MCF 10A (cell line): ENCODE measurements at places on chromosomes 4 and X. TPM values are rescaled to one million over a fixed set of nuclear protein-coding genes. Genes with fewer than 3 reads are reported as not detected.
A peak's percentile ranks its signal among the peaks of the same experiment; 100 is the strongest.

GRCh38 chr4:118836301-118837120 lies 585 bp upstream of the SEC24D start:
- peaks cover 26% of the 10 kb centered on the region for H3K36me3 ChIP-seq
- no peaks in the 10 kb centered on the region for H3K27me3 ChIP-seq
- H3K4me1 ChIP-seq = peaks cover 18% of the 10 kb centered on the region
- H3K27ac ChIP-seq = peak overlapping the region; percentile 96
- peak overlapping the region; percentile 95 for H3K4me3 ChIP-seq

DNA sequence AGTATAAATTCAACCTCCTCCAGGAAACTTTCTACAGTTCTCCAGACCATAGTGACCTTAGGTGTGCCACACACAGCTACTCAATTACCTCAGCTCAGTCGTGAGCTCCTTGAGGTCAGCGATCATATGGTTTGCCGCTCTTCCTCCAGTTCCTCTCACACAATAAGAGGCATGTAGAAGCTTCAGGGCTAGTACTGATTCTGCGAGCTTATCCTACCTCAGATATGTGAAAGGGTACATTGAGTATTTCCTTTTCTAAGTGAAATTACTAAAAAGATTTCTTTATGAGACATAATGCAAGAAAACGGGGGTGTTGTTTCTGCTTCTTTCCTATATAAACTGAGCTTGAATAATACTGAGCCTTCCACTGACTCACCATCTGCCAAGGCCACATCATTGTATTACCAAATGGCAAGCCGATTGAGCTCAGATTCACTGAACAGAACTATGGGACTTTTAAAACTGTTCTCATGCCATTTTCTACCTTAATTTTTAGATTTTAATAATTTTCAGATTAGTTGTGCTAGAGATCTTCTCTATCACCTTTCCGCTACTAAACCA lies 183.1 kb downstream of the HS6ST2 start:
- DNase-seq = peak; percentile 17
- no peaks in the 10 kb centered on the region for H3K4me1 ChIP-seq
- peaks cover 30% of the 10 kb centered on the region for H3K27me3 ChIP-seq
- no peak overlapping the region for H3K27ac ChIP-seq

Gene ZFP42
- not detected in 2 replicates for total RNA-seq

Gene CXXC4
- not detected in 2 replicates for total RNA-seq

Gene LRCH2
- total RNA-seq = 0.44 and 0.68 TPM in 2 replicates

- no peak for DNase-seq
- no peak overlapping the region for H3K27ac ChIP-seq
- no peak overlapping the region for H3K4me3 ChIP-seq
- H3K36me3 ChIP-seq = peaks cover 6% of the 10 kb centered on the region
Observed at GRCh38 chr4:148196164-148196563, 246.1 kb downstream of the NR3C2 start.

DNA sequence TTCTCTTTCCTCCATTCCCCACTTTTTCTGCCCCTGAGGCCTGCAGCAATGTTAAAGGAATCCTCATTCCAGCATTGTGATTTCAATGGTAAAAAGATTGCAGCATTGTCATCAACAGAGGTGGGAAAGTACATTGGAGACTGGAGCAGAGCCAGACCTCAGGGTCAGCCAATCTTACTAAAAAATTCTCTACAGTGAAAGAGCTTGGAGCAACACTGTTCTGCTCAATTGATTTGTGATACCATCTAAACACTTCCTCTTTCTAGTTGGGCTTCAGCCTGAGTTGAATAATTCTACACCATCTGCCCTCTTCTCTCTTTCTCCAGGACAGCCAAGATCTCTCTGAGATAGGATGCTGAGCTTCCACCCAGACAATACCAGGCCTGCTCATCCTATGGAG lies 176.5 kb downstream of the AR start:
- DNase-seq = no peak
- H3K4me1 ChIP-seq = no peaks in the 10 kb centered on the region
- H3K27ac ChIP-seq = no peak overlapping the region
- peaks cover 7% of the 10 kb centered on the region for H3K36me3 ChIP-seq

Gene UGT2B15
- total RNA-seq = not detected in 2 replicates

- H3K4me3 ChIP-seq = no peak overlapping the region
- no peaks in the 10 kb centered on the region for H3K4me1 ChIP-seq
- no peaks in the 10 kb centered on the region for H3K27me3 ChIP-seq
- no peak overlapping the region for H3K27ac ChIP-seq
- no peak for DNase-seq
Observed at GRCh38 chr4:133081246-133081645, 67.8 kb upstream of the PCDH10 start.

Gene USP51
- total RNA-seq = 0.17 TPM in 1 of 2 replicates, not detected in the other

Gene CCKAR
- total RNA-seq = not detected in 2 replicates

DNA sequence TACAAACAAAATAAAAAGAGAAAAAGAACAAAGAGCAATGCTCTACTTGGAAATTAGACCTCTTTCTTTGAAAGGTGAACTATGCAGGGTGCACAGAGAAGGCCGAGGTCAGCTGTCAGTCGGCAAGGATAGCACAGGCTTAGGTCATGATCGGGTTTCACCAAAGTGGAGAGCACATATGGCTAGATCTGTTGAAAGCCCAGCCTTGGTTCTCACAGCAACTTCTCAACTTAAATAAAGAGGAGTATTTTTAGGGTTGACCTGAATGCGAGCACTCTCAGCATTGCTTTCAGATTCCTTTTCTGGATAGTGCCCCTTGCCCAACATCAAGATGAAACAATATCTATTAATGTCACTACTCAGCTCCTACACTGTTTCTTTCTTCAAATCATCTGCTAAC lies 122.9 kb upstream of the GPC4 start:
- no peak overlapping the region for H3K4me3 ChIP-seq
- no peaks in the 10 kb centered on the region for H3K36me3 ChIP-seq
- H3K27me3 ChIP-seq = peaks cover 44% of the 10 kb centered on the region

DNA sequence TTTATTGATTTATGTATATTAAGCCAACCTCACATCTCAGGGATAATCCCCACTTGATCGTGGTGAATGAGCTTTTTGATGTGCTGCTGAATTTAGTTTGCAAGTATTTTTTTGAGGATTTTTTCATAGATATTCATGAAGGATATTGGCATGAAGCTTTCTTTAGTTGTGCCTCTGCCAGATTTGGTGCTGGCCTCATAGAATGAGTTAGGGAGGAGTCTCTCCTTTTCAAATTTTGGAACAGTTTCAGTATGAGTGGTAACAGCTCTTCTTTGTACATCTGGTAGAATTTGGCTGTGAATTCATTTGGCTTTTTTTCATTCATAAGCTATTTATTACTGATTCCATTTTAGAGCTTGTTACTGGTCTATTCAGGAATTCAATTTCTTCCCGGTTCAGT lies 197.2 kb upstream of the NDST4 start:
- H3K27me3 ChIP-seq = no peaks in the 10 kb centered on the region
- H3K36me3 ChIP-seq = no peaks in the 10 kb centered on the region
- no peaks in the 10 kb centered on the region for H3K4me1 ChIP-seq
- DNase-seq = no peak
- no peak overlapping the region for H3K27ac ChIP-seq

DNA sequence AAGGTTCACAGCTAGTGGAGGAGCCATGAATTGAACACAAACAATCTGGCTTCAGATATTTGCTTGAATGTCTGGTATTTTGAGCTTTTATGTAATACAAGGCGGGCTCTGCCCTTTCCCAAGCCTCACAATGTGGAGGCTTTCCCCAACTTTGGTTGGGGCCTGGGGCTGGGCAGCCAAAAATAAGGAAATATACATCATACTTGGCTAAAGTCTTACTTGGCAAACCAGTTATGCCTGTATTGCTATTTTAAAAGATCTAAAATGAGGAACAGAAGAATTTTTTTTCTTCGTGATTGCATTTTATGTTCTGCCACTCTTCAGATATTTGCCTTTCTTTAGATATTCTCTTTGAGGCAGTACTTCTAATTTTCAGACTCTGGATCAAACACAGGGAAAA lies 26.1 kb downstream of the ARFIP1 start:
- no peak for DNase-seq
- peaks cover 6% of the 10 kb centered on the region for H3K36me3 ChIP-seq
- peak overlapping the region; percentile 9 for H3K27ac ChIP-seq
- H3K4me1 ChIP-seq = peaks cover 9% of the 10 kb centered on the region
- H3K4me3 ChIP-seq = no peak overlapping the region
- H3K27me3 ChIP-seq = no peaks in the 10 kb centered on the region

DNA sequence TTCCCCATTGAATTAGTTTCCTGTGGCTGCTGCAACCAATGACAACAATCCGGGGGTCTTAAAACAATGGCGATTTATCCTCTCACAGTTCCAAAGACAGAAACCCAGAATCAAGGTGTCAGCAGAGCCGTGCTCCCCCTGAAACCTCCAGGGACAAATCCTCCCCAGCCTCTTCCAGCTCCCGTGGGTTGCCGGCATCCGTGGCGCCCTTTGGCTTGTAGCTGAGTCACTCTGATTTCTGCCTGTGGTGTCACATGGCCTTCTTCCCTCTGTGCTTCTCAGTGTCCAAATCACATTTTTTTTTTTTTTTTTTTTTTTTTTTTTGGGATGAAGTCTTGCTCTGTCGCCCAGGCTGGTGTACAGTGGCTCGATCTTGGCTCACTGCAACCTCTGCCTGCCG lies 64.5 kb upstream of the STX18 start:
- no peak for DNase-seq
- no peaks in the 10 kb centered on the region for H3K27me3 ChIP-seq
- H3K4me3 ChIP-seq = no peak overlapping the region
- H3K27ac ChIP-seq = peak overlapping the region; percentile 0
- peaks cover 4% of the 10 kb centered on the region for H3K36me3 ChIP-seq
- no peaks in the 10 kb centered on the region for H3K4me1 ChIP-seq

Gene HSD17B13
- total RNA-seq = not detected in 2 replicates

- DNase-seq = no peak
- H3K27me3 ChIP-seq = no peaks in the 10 kb centered on the region
- peaks cover 12% of the 10 kb centered on the region for H3K4me1 ChIP-seq
Observed at GRCh38 chr4:161186750-161187149, 977.0 kb downstream of the FSTL5 start.

DNA sequence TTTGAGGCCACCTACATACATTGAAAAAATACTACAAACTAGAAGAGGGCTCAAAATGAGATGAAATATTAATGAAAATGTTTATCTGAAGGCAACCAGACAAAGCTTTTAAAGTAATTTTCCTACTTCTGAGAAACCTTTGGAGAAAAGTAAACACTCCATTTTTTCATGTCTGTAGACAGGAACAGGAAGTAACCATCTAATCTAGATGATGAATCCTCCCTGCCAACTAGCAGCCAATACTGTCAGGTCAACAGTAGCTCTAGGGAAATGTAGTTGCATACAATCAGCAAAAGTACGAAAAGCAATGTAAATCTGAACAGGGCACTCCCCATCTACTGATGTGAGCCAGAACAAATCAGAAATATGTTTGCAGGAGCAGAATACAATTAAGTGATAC lies 49.0 kb downstream of the AMMECR1 start:
- DNase-seq = no peak
- no peak overlapping the region for H3K4me3 ChIP-seq
- no peaks in the 10 kb centered on the region for H3K4me1 ChIP-seq
- no peaks in the 10 kb centered on the region for H3K36me3 ChIP-seq
- no peak overlapping the region for H3K27ac ChIP-seq

GRCh38 chr4:180449395-180449956 lies 1793.7 kb upstream of the TENM3 start:
- no peaks in the 10 kb centered on the region for H3K36me3 ChIP-seq
- H3K4me1 ChIP-seq = no peaks in the 10 kb centered on the region
- H3K27ac ChIP-seq = no peak overlapping the region
- H3K27me3 ChIP-seq = no peaks in the 10 kb centered on the region
- peak overlapping the region; percentile 19 for H3K4me3 ChIP-seq

DNA sequence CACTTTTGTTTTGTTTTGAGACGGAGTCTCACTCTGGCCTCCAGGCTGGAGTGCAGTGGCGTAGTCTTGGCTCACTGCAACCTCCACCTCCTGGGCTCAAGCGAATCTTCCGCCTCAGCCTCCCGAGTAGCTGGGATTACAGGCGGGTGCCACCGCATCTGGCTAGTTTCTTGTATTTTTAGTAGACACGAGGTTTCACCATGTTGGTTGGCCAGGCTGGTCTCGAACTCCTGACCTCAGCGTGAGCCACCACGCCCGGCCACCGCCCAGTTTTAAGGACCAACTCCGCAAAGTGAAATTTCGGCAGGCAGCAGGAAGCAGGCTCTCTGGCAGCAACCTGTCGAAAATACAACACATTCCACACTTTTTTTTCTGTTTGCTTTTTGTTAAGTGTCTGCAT lies 13.4 kb downstream of the DHRSX start:
- peaks cover 43% of the 10 kb centered on the region for H3K36me3 ChIP-seq
- H3K4me1 ChIP-seq = no peaks in the 10 kb centered on the region
- no peak overlapping the region for H3K27ac ChIP-seq
- H3K27me3 ChIP-seq = no peaks in the 10 kb centered on the region

- peaks cover 10% of the 10 kb centered on the region for H3K36me3 ChIP-seq
- DNase-seq = no peak
- peaks cover 21% of the 10 kb centered on the region for H3K4me1 ChIP-seq
- no peak overlapping the region for H3K27ac ChIP-seq
- no peak overlapping the region for H3K4me3 ChIP-seq
Observed at GRCh38 chr4:26782830-26783202, 77.8 kb upstream of the STIM2 start.

Gene RGN
- not detected in 2 replicates for total RNA-seq

DNA sequence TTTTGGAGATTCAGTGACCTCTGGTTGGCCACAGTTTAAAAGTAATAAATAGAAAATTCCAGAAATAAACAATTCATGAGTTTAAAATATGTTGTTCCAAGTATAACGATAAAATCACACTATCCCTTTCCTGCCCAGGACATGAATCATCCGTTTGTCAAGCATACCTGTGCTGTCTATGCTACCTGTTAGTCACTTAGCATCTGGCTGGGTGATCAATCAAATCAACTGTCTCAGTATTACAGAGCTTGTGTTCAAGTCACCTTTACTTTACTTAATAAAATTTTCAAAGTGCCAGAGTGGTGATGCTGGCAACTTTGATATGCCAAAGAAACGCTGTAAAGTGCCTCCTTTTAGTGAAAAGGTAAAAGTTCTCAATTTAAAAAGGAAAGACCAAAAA lies 979.5 kb upstream of the NDST4 start:
- peak; percentile 5 for DNase-seq
- no peaks in the 10 kb centered on the region for H3K27me3 ChIP-seq
- H3K4me3 ChIP-seq = no peak overlapping the region
- no peaks in the 10 kb centered on the region for H3K36me3 ChIP-seq

Gene OPN1LW
- not detected in 2 replicates for total RNA-seq

DNA sequence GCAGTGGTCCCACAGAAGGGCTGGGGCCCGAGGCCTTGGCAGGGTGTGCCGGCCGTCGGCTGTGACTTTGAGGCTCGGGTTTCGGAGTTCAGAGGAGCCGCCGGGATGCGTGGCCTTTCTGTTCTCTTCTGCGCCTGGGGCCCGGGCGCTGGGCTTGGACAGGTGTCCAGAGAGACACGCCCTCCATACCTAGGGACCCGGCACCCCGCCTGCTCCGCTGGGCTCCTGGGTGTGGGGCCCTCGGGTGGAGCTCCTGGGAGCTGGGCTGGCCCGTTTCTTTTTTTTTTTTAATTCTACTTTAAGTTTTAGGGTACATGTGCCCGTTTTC lies 11.3 kb downstream of the FGFRL1 start:
- DNase-seq = no peak
- peaks cover 20% of the 10 kb centered on the region for H3K36me3 ChIP-seq
- H3K4me3 ChIP-seq = no peak overlapping the region
- no peaks in the 10 kb centered on the region for H3K4me1 ChIP-seq
- no peaks in the 10 kb centered on the region for H3K27me3 ChIP-seq

Gene ALB
- total RNA-seq = 0.15 TPM in 1 of 2 replicates, not detected in the other

Gene AKAP14
- not detected in 2 replicates for total RNA-seq

GRCh38 chr4:86762649-86763048 lies 86.5 kb downstream of the SLC10A6 start:
- peaks cover 54% of the 10 kb centered on the region for H3K36me3 ChIP-seq
- no peaks in the 10 kb centered on the region for H3K4me1 ChIP-seq
- DNase-seq = no peak
- H3K27me3 ChIP-seq = no peaks in the 10 kb centered on the region

Gene SPANXA1
- total RNA-seq = not detected in 2 replicates

Gene ANK2
- 37.4 and 41.2 TPM in 2 replicates for total RNA-seq
